ENCODE measurements at places on chromosomes 12 and 14.

GRCh38 chr14:34128665-34129064 is 177.8 kb upstream of the EGLN3 start:
- DNase-seq: no peak

GRCh38 chr14:83632375-83632774 is 1897.6 kb upstream of the FLRT2 start:
- no peak for DNase-seq

GRCh38 chr12:93060666-93061472 is 131.8 kb upstream of the EEA1 start:
- DNase-seq: no peak

DNA sequence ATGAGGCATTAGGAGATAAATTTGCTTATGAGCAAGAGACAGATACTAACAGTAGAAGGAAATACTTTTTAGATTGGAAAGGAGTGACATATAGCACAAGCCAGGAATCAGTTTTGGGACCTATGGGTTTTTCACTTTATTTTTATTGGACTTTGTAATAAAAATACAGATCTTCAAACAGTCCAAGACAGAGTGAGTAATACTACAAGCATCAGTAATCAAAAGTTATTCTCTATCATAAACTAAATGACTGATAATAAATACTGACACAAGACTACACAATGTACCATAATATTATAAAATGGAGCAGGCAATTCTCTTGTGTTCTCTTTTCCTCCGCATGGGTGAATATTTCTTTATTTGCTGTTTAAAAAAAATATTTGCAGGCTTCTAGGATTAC is 85.8 kb downstream of the DERA start:
- DNase-seq: no peak

DNA sequence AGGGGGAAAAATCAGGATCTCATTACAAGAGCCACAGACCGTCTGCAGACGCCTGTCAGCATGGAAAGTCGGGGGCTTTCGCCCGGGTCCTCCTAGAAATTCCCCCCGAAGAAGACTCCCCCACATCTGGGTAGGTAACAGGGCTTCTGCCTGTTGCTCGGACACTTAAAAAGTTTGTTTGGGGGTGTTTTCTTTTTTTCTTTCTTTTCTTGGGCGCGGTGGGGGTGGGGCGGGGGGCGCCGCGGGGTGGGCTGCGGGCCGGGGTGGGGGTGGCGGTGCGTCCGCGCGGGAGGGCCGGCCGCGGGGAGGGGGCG is 358 bp downstream of the ELK3 start:
- DNase-seq: no peak
